ENCODE measurements at places on chromosomes 16 and 17. TPM values are rescaled to one million over a fixed set of nuclear protein-coding genes. Genes with fewer than 3 reads are reported as not detected.

DNA sequence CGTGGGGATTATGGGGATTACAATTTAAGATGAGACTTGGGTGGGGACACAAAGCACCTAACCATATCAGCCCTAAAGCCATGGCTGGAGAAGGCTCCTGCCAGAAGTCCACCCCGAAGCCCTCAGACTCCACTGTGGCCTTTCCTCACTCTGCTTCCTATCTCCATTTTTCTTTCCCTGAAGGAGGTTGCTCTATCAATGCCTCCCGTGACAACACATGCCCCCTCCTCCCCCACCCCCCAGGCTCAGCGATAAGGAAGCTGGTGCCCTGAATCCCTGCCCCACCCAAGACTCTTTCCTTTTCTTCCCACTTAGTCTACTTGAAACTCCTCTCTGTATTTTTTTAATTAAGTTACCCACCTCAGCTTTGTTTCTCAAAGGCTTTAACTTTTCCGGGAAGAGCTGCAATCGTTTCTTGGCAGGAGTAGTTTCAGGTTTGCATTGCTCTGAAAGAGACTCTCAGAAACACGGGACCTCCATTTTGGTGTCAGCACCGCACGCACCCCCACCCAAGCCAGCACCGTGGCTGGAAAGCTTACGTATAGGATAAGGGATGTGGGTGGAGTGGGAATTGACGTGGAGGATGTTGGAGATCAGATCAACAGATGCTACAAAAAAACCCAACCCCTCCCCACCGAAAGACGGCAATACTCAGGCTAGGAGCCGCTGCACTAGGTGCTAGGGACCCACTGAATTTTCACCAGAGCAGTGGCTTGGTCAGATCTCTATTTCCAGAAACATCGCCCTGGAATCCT, 15.2 kb upstream of the CA4 start:
- peak; percentile 41 for DNase-seq

DNA sequence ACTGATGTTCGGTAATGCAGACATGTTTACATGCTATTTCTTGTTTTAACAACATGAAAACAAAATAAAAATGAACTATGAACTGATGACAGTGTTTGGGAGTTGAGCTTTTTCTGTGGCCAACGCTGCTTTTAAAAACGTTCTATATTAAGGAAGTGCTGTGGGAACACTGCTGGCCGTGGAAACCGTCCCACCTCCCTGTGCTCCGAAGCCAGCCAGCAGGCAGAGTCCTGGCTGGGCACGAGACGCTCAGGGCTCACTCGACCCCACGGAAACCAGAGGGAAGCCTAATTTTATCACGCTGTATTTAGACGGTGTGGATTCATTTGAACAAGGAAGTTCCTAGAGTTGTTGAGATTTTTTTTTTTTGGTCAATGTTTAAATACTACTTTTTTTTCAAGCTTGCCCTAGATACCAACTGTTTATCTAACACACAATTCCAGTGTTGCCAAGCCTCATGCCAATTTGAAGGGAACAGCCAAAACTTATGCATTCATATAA, 25.8 kb downstream of the ADCY9 start:
- DNase-seq, result peak; percentile 53

SYNGR3 gene
- 0.30 TPM for total RNA-seq

SLC12A3 gene
- total RNA-seq, result not detected

DNA sequence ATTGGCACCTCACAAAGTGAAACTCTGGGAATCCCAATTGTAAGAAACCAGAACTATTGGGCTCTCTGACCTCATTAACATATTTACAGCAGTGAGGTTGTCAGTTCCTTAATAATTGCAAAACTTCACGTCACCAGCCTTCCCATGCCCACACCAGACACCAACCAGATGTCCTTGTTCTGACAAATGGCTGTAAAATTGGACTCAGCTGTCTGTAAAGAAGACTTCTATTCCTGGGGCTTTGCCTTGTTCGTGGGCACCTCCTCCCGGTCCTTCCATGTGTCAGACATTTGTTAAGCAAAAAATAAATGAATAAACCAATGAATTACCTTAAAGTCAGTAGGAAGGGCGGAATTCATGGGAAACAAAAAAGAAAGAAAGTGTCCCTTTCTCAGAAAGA, 284.3 kb upstream of the CDH11 start:
- DNase-seq, result no peak

OR1A1 gene
- not detected for total RNA-seq

All from left lobe of liver (tissue), 2 donors.